ENCODE measurements at places on chromosomes 4 and X. TPM values are rescaled to one million over a fixed set of nuclear protein-coding genes. Genes with fewer than 3 reads are reported as not detected.

DNA sequence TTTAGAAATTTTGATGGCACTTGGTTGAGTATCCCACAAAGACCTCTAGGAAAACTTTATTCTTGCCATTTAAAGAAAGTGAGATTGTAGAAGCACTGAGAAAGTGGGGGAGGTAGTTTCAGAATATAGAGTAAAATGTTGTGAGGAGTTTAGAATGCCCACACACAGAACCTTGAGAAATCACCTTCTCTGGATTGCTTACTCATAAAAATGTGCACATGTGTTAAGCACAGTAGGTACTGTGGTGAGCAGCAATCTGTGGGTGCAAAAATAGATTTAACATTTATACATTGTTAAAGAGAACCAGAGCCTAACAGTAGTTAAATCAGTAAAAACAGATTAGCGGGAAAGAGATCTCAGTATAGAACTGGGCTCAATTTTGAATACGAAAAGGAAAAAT lies 201.2 kb upstream of the NWD2 start:
- no peak for DNase-seq

DNA sequence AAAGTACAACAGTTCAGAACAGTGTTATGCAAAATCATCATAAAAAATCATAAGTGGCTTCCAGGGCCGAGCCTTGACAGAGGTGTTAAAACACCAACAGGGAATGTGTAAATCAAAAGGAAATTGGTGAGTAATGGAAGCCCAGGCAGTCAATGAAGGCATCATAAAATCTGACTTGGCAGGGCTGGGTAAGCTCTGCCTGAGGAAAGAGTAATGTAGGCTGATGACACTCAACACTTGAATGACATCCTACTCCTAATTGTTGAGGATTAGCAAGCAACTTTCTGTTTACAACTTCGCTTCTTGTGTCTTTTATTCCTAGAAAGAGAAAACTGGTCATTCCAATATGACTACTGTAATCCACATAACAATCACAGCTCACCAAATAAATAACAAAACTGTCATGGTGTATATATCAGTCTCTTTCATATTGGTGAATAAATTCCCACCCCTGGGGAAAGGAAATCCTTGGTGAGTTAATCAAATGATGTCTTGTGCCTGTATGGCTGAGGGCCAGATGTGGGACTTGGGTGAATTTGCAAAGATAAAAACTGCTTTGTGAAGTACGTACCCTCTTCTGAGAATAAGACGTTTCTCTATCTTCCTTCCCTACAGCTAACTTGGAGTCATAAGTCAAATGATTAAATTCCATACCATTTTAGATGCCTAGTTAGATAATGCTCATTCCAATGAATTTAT lies 196.8 kb downstream of the DCHS2 start:
- DNase-seq = no peak

DNA sequence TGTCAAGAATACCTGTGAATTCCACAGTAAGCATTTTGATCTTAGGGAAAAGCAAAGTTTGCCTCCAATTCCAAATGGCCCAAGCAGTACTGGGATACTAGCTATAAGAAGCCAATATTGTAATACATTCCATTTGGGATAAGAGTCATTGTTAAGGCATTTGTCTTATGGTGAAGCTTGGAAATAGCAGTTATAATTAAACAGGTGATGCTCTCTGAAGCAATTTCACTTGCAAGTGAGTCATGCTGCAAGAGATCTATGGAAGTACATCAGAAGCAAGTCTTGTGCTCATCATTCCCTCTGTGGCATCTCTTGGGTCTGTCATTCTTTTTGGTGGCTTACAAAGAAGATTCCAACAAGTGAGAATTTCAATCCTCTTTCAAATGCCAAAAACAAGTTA lies 386.4 kb upstream of the RPS6KA3 start:
- no peak for DNase-seq

Gene NCAPG
- 54.1 TPM for total RNA-seq

- DNase-seq = no peak
Observed at GRCh38 chr4:24203926-24204325, 314.1 kb upstream of the PPARGC1A start.

GRCh38 chr4:125049711-125050110 lies 265.0 kb upstream of the FAT4 start:
- no peak for DNase-seq

DNA sequence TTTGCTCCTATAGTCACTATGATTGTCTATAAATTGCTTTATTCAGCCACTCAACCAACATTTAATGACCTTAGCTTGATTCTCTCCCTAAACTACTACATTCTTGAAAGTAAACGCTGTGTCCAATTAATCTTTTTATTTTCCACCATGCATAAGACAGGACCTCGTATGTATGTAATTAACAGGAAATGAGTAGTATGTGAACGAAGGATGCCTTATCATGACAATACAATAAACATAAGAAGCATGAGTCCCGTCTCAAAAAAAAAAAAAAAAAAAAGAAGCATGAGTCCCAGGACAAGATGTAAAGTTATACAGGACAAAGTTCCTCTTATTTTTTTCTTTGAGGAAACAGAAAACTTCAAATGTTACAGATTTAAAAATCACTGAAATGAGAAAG lies 92.5 kb downstream of the PPP3CA start:
- no peak for DNase-seq

GRCh38 chr4:11261066-11261850 lies 167.4 kb downstream of the HS3ST1 start:
- no peak for DNase-seq

Gene ADRA2C
- not detected for total RNA-seq

- DNase-seq = no peak
Observed at GRCh38 chr4:189912170-189912569, 28.5 kb upstream of the FRG1 start.

DNA sequence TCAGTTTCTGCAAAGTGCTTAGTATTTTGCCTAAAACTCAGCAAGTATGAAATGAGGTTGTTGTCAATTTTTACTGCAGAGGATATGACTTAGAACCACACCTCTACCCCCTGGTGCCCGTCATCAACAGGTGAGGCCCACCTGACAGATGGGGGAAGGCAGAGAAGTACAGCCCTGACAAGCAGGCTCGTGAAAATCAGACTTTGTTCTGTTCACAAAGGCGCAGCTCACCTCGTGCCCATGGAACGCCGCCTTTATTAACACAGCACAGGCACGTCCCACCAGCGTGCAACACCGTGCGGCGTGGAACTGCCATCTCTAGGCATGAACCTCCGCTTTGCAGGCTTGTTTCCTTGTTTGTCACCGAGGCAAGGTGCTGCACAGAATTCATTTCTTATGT lies 13.3 kb downstream of the CYP4V2 start:
- no peak for DNase-seq

Gene TMEM175
- total RNA-seq = 13.1 TPM

- no peak for DNase-seq
Observed at GRCh38 chrX:44621078-44621477, 78.4 kb upstream of the FUNDC1 start.

DNA sequence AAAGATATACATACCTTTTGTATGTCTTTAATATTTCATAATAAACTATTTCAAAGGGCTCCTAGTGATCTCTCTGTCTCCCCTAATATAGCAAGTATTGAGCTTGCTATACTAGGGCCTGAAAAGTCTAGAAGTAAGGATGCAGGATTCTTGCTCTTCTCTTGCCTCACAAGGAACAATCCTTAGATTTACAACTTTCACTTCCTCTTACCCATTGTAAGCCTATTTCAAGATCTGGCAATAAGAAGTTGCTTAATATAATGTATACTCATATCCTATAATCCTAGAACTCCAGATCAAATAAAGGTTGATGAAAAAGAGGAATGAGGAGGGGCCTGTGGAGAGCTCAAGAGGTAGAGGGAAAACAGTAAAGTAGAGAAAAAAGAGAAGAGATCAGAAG lies 40.8 kb upstream of the CHRDL1 start:
- DNase-seq = no peak

DNA sequence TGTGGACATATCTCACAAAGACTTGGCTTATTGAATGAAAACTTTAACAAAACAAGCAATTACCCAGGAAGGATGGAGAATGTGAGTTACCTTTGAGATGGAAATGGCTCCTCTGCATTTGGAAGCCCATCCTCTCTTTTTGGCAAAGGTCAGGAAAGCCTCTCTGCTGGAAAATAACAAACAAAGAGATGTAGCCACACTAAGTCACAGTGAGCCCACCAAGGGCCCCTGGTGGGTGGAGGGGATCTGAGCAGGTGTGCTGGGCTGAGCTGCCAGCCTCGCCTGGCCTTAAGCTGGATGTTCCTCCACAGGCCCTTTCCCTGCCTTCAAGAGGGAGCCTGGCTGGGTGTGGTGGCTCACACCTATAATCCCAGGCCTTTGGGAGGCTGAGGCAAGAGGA lies 269.2 kb downstream of the HNRNPD start:
- DNase-seq = no peak

DNA sequence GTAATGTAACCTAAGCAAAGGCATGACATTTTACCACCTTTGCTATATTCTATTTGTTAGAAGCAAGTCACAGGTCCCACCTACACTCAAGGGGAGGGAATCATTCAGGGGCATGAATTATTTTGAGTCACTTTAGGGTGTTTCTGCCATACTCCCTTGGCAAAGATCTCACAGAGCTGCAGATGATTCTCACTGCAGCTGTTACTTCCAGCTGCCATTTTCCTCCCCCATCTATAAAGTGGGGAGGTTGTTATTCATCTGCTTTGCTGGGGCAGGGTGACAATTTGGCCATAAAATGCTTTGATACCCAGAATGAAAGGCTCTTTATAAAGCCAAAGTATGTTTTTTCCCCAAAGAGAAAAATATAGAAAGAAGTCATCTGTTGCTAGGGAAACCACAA lies 136.5 kb upstream of the SMIM31 start:
- no peak for DNase-seq

GRCh38 chr4:89277412-89277811 lies 30.2 kb downstream of the GPRIN3 start:
- no peak for DNase-seq

DNA sequence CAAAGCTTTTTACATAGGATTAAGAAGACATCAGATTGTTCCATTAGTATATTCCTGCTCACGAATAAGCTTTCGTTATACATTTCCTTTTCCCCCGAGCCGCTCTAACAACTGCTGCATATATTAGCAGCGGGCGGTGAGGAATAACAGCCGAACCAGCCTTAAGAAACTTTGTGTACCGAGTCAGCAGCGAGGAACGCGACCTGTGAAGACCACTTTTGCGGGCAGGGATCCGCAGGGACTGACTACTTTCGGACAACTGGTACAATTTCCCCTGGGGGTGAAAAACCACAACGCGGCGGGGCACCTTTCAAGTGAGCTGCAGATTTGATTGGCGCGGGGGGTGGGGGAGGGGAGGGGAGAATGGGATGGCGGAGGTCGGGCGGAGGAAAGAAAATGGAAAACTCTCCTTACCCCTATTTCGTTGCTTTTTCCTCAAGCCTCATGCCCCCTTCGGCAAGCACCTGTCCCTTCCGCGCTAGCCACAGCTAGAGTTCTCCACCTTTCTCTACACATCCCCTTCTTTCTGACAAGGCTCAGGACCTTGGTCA lies 5.9 kb upstream of the PITX2 start:
- no peak for DNase-seq

DNA sequence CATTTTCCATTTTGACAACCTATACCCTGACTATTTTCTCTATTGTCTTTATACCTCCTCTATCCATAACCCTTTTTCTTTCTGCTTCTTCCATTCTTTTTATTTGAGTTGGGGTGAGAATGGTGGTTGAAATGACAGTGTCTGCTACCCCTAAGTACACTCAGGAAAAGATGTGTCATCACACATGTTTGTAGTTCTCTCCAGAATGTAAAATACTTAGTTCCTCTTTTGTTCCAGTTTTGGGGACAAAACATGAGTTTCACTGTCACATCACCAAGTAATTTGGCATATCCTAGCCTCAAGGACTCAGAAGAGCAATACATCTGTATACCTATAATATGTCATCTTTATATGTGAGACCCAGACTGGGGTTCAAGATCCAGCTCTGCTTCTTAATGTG lies 90.3 kb downstream of the COMMD8 start:
- DNase-seq = no peak

DNA sequence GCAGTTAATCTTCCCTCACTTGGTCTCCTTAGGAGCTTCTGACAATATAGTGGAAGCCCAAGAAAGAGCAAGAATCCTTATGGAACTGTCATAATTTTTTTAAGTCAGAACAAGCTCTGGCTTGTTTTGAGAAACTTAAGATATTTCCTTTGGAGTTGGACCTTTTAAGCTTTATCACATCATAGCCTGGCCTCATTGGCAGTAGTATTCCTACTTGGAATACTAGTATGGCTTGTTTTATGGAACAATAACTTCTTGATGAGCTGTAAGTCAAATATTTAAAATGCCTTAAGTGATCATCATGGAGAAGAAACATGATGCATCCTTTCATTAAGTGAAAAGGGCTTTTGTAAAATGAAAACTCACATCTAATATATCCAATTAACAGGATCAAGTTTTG lies 78.0 kb upstream of the NRK start:
- DNase-seq = no peak

GRCh38 chr4:119227690-119228089 lies 15.2 kb downstream of the USP53 start:
- DNase-seq = no peak

GRCh38 chr4:7763788-7764187 lies 175.9 kb downstream of the AFAP1 start:
- no peak for DNase-seq

GRCh38 chr4:54225598-54226403 lies 3.3 kb upstream of the PDGFRA start:
- no peak for DNase-seq

All from SJSA1 (cell line).